ENCODE measurements at places on chromosomes 3 and 15.

- no peak for DNase-seq
Measured at GRCh38 chr3:147701195-147701594, 292.0 kb downstream of the ZIC1 start.

DNA sequence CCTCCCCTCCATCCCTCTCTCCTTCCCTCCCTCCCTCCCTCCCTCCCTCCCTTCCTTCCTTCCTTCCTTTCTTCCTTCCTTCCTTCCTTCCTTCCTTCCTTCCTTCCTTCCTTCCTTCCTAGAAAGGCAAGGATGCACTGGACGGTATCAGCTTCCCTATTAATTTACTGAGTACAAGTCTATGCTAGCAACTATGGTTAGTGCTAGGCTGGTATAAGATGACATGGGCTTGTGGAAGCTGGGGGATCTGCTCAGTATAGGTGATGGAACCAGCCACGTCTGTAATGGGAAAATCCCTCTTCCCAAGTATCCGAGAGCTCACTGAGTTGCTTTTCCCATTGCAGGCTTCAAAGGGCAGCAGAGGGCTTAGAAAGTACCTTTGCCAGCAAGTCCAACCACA lies 96.4 kb upstream of the WNT5A start:
- no peak for DNase-seq

- peak; percentile 76 for DNase-seq
Measured at GRCh38 chr3:182092662-182093262, 381.0 kb downstream of the SOX2 start.

DNA sequence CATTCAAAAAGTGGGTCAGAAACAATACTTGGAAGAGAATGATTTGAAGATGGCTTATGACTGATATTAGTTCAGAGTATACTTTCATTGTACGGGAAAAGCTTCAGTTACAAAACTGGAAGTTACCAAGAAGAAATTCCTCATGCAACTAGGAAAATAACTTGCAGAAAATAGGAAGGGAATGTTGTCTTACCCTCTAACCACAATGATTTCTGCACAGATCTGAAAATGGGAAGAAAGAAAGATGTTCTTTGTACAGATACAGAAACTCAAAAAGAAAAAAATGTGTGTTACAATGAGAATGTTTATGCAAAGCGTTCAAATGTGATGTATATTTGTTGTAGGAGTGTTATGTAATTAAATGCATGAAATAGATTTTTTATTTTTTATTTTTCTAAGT lies 3.7 kb downstream of the ZNF280D start:
- DNase-seq, result no peak

DNA sequence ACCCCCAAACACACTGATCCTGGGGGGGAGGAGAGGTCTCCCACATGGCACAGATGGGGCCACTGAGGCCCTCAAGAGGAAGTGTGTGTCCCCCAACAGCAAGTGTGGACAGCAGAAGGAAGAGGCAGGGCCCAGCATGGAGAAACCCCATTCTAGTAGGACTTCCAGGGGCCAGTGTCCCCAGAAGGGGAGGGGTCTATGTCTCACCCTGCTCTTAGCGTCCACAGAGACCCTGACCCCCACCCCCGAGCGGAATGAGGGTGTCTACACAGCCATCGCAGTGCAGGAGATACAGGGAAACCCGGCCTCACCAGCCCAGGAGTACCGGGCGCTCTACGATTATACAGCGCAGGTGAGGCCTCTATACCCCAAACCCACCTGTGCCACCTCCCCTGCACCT lies 35.3 kb downstream of the TSPAN3 start:
- DNase-seq, result no peak

- no peak for DNase-seq
Measured at GRCh38 chr3:22569570-22569969, 633.6 kb upstream of the UBE2E2 start.

- DNase-seq, result no peak
Measured at GRCh38 chr3:168072323-168072650, 23.4 kb downstream of the GOLIM4 start.

- no peak for DNase-seq
Measured at GRCh38 chr15:28120359-28120640, 21.2 kb upstream of the OCA2 start.

- DNase-seq, result no peak
Measured at GRCh38 chr3:119301662-119302061, 7.5 kb downstream of the ARHGAP31 start.

DNA sequence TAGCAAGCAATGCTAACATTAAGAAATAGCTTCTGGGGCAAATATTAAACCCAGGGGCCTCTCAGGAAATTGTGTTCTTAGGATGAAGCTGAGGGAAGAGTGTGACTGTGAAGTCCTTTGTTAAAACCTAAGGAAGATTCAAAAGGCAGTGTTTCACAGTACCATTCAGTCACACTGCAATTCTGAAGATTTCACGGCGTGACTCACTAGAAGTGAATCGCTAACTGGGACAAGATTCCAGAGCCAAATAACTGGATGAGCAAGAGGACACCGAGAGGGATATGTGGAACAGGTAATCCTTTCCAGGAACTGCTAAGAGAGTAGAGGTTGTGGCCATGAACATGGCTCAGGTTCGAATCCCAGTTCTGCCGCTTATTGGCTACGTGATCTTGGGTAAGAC lies 61.8 kb upstream of the SMAD3 start:
- DNase-seq, result no peak

GRCh38 chr15:62257996-62258521 lies 93.0 kb upstream of the C2CD4B start:
- DNase-seq, result no peak

DNA sequence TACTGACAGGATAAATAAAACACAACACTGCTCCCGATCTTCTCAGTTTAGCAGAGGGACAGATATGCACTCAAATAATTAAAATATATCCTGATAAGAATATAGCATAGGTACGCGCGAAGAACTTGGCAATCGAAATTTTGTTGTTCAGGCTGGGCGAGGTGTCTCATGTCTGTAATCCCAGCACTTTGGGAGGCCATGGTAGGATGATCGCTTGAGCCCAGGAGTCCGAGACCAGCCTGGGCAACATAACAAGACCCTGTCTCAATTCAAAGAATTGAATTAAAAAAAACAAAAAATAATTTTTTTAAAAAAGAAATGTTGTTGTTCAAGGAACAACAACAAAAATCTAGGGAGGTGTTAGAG lies 7.6 kb downstream of the B2M start:
- DNase-seq, result no peak

DNA sequence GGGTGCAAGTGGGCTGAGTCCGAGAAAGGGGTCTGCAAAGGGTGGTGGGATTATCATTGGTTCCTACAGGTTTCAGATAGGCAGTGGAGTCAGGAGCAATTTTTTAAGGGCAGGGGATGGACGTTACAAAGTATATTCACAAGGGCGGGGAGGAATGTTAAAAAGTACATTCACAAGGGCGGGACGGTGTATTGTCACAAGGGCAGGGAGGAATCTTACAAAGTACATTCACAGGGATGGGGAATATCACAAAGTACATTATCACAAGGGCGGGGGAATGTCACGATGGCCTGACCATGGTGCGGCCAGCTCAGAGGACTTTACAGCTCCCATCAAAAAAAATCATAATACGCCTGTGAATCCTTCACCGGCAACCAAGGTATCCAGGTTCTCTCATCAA lies 20.6 kb upstream of the TEX55 start:
- no peak for DNase-seq

DNA sequence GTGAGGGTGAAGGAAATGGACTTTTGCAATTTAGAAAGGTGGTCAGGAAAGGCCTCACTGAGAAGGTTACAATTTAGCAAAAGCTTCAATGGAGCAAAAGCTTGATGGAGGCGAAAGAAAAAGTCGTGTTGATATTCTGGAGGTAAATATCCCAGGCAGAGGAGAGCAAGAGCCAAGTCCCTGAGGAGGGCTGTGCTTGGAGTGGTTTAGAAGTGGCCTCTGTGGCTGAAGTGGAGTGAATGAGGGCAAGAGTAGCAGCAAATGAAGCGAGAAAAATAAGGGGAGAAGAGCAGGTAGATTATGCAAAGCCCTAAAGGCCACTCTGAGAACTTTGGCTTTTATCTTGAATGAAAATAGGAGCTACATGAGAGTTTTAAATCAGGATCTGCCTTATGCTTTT lies 54.1 kb downstream of the GUCA1C start:
- no peak for DNase-seq

DNA sequence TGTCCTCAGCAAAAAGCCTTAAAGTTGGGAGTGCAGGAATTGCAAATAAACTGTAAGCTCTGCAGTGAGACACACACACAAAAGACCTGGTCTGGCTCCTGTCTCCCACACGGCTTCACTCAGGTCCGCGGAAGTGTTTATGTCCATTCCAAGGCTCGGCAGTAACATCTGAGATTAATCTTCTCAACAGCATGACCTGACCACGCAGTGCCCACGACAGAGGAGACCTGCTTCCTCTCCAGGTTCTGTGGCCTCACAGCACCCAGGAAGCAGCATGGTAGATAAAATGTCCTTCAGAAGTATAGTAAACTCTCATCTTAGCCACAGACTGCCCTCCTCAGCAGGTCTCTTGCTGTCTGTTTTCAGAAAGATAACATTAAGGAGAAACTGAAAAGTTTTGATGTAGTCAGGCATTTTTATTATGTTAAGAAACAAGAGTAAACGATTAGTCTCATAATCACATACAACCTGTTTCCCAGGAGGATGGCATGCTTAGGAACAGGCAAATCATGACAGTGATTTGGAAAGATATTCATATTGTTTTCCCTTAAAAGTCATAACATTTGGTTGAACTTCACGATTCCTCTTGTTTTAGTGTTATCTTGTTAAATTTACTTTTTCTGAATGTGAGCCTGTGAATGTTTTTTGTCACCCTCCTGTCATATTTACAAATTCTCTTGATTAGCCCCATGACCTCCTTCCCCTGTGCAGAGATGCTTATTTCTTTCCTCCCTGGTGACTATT lies 34.6 kb downstream of the CD200R1L start:
- no peak for DNase-seq

- no peak for DNase-seq
Measured at GRCh38 chr3:177449360-177450006, 252.2 kb upstream of the TBL1XR1 start.

DNA sequence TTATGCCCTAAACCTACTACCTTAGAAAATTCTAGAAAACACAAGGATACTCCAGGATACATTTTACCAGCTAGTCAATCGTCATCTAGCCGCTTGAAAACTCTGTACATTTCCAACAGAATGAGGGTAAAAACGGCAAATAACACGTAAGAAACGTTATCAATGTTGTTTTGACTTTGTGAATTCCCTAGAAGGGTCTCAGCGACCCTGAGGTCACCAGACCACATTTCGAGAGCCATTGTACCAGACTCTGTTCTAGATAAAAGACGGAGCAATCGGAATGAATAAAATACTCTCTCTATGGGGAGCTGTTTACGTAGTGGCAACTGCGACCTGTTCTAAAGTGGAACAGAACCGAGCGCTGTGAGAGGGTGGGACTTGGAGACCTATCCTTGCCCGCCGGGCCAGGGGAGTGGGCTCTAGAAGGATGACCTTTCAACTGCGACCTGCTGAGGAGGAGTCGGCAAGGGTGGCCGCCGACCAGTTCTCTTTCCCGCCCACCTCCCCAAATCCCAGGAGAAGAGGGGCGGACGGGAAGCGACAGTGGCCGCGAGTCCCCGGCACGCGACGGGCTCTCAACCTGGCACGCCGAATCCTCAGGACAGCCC lies 778 bp upstream of the AP4E1 start:
- DNase-seq, result peak; percentile 41

DNA sequence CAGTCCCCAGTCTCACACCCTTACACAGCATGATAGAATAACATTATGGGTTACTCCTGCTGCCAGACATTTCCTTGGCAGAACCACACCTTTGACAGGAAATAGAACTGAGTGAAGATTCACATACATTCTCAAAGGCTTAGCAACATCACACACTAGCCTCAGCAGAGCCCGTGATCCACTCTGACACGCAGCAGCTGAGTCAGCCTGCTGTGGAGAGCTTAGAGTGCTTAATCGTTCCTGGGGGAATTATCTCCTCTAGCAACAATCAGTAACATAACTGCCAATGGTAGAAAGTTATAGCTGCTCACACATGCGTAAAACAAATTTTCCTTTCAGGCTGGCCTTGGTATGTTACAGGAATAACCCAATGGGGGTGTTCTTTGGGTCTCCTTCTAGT lies 382.1 kb downstream of the GAP43 start:
- DNase-seq, result peak; percentile 28

- no peak for DNase-seq
Measured at GRCh38 chr3:189789432-189789831, 158.2 kb downstream of the TP63 start.

DNA sequence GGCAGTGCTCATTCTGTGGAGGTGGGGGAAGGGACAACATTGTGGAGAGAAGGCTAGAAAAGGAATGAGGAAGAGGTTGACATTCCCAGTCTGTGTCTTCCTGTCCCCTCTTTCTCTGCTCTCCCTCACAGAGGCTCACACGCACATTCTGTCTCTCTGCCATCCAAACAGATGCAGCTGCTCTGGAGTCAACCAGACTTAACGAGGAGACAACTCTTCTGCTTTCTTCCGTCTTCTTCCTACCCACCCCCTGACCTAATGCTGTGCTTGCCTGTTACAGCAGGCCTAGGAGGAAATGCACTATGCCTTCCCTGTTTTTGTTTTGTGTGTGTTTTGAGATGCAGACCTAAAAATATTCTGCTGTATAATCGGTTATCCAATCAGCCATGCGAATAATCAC lies 121.9 kb downstream of the CACNA1D start:
- no peak for DNase-seq

- DNase-seq, result no peak
Measured at GRCh38 chr3:66481071-66482017, 19.5 kb downstream of the LRIG1 start.

- DNase-seq, result no peak
Measured at GRCh38 chr3:13479332-13479581, 849 bp upstream of the HDAC11 start.

- no peak for DNase-seq
Measured at GRCh38 chr15:77507911-77508310, 87.2 kb downstream of the HMG20A start.

DNA sequence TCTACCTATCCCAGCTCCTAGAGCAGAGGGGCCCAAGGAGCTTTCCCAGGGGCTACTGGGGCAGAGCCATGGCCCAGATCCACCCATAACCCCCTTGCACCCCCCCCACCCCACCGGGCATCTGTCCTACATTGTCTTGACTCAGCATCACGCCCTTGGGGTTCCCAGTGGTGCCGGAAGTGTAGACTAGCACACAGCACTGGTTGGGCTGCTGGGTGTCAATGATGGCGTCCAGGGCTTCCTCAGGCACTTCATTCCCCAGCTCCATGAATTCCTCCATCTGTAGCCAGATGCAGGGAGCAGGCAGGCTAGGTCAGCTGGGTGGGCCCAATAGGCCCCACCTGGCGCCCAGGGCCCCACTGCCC lies 33.2 kb downstream of the IDH3A start:
- DNase-seq, result no peak

GRCh38 chr3:58835086-58835485 lies 168.5 kb upstream of the FAM3D start:
- DNase-seq, result no peak

- no peak for DNase-seq
Measured at GRCh38 chr3:142808103-142808917, 80.6 kb downstream of the PCOLCE2 start.

GRCh38 chr3:42814914-42815507 lies 5.8 kb downstream of the ACKR2 start:
- DNase-seq, result no peak

- DNase-seq, result no peak
Measured at GRCh38 chr3:141477224-141477623, 9.6 kb upstream of the RASA2 start.

Measured in NCI-H2081 (cell line).